Posterior cingulate gyrus (tissue), 11 donors: ENCODE measurements at places on chromosomes 6 and 20.

GRCh38 chr6:150038202-150039062, 13.1 kb upstream of the RAET1L start:
- DNase-seq = peak; percentile 57

DNA sequence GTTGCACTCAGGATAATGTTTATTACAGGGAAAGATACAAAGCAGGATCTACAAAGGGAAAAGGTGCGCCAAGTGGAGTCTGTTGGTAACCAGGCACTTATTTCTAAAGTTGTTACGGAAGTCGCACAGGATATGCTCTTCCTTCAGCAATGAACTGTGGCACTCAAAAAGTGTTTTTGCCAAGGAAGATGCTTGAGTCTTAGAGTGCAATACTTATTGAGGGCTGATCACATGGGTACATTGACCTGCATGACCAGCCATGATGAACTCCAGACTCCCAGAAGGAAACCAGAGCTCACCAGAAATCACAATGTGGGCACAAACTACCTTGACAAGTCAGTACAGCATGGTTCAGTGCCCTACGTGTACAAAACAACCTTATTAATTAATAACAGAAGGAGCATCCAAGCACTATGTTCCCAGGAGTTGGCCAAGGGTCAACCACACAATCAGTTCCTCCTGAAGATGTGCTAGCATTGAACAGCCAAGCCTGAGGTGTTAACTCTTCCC, 270.7 kb upstream of the TFAP2D start:
- no peak for DNase-seq

DNA sequence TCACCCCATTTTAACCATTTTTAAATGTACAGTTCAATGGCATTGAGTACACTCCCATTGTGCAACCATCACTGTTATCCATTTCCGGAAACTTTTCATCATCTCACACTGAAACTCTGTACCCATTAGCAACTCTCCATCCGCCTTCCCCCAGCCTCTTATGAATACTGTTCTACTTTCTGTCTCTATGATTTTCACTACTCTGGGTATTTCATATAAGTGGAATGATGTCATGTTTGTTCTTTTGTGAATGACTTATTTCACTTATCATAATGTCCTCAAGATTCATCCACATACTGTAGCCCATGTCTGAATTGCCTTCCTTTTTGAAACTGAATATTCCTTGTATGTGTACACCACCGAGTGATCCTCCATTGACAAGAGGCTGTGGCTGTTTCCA, 92.9 kb upstream of the TOX2 start:
- no peak for DNase-seq

- DNase-seq = no peak
These were observed 466.1 kb downstream of the BTBD3 start for GRCh38 chr20:12383821-12384220.

- DNase-seq = no peak
These were observed 311.6 kb downstream of the CDC5L start for GRCh38 chr6:44699082-44699481.

DNA sequence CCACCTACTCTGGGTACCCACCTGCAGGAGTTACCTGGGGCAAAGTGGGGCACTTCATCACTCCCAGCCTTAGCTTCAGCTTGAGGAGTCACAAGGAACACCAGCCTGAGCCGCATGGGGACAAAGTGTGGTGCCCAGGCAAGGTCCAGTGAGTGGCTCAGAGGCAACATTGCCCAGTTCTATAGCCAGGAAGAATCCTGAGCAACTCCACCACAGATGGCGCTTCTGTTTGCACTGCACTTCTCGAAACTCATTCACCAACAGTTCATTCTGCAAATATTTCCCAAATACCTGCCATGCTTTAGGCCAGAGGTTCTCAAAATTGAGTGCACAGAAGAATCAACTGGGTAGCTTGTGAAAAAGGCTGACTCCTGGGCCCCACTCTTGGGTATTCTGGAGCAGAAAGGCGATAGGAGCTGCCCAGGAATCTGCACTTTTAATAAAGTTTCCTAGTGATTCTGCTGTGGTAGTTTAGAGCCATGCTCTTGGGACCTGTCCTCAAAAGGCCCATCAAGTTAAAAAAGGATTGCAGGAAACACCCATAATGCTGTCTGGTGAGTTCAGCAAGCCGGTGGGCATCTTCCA, 83.1 kb downstream of the VEGFA start:
- no peak for DNase-seq

DNA sequence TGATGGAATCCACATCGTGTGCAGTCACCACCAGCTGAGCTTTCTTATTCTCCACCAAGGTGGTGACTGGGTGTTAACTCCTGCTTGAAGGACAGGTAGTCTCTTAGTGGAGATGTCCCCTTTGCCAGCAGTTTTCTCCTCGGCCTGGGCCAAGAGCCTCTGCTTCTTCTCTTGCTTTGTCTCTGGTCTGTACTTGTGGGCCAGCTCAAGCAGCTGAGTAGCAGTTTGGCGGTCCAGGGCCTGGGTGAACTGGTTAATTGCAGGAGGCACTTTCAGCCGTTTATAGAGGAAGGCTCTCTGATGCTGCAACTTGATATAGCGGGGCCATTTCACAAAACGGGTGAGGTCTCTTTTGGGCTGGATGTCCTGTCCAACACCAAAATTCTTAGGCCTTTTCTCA, 76.0 kb upstream of the NNAT start:
- peak; percentile 56 for DNase-seq

- DNase-seq = no peak
These were observed 64.9 kb upstream of the CITED2 start for GRCh38 chr6:139439349-139439748.

DNA sequence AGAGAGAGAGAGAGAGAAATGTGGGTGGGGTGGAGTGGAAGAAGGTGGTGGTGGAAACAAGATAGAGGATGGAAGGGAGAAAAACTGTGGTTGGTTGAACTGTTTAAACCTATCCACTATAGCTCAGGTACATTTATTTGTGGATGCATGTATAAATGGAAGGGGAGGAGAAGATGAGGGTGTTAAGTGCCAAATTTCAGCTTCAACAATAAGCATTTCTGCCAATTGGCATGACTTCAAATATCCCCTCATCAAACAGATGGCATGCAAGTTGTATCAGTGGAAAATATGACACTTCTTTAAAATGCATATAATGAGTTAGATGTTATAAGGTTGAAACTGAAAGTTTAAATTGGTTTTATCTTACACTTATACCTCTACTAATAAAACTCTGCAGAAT, 216.1 kb downstream of the LMBRD1 start:
- no peak for DNase-seq

DNA sequence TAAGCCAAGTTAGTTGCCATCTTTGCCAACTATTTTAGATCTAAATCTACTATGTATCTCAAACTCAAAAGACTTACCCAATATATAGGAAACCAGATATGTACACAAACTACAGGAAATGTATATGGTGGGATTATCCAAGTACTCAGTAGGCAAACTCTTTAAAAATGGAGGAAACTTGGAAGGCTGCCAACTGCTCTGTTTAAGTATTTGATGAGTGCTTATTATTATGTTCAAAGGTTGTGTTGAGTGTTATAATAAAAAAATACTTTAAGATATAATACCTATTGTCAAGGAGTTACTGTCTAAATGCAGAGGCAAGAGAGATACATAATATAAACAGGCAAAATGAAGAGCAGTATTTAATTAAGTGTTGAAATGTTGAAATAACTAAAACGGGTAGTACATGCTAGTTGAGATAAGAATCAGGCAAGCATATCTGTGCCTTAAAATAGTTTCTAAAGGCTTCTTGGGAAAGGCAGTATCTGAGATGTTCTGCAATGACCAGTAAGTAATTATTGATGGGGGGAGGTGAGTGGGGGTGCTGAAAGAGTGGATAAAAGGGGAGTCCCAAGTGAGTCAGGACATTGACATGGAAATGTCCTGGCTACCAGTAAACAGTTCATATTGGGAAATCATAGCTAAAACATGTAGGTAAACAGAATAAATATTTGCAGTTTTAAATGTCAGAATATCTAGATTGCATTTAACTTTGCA, 6.5 kb upstream of the DST start:
- DNase-seq = no peak

DNA sequence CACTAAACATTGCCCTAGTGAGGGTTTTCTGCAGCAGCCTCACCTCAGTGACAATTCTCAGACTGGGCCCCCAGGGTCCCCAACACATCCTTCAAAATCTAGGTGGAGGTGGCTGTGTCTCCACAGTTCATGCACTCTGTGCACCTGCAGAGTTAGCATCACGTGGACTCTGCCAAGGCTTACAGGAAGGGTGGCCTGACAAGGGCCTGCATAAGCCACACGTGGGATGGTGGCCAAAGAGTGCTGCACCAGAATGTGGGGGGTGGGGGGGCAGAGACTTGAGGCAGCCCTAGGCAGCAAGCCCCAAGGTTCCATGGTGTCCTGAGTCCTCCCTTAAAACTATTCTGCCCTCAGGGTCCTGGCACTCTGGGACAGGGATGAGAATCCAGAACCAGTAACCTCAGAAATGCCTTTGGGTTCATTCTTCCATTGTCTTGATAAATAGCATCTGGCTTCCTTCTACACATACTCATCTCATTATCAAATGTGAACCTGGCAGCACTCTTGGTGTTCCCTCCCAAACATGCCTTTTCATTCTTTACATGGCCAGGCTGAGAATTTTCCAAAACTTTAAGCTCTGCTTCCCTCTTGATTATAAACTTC, 1.6 kb upstream of the SERPINB1 start:
- no peak for DNase-seq
